ENCODE measurements at places on chromosomes 5 and 9. TPM values are rescaled to one million over a fixed set of nuclear protein-coding genes. Genes with fewer than 3 reads are reported as not detected.

GNPDA1 gene
- 67.1 TPM for total RNA-seq

SLC6A18 gene
- total RNA-seq: not detected

LAMC3 gene
- 2.6 TPM for total RNA-seq

APBA1 gene
- 0.51 TPM for total RNA-seq

BTNL3 gene
- total RNA-seq: not detected

JAKMIP2 gene
- total RNA-seq: not detected

ENTPD2 gene
- total RNA-seq: 0.91 TPM

BSPRY gene
- 0.03 TPM for total RNA-seq

PCDHA12 gene
- total RNA-seq: 2.6 TPM

SLC27A6 gene
- not detected for total RNA-seq

PCDHB5 gene
- 1.8 TPM for total RNA-seq

CDX1 gene
- total RNA-seq: not detected

CNTLN gene
- 7.0 TPM for total RNA-seq

MEIKIN gene
- not detected for total RNA-seq

MAMDC2 gene
- total RNA-seq: 0.40 TPM

TRIM7 gene
- total RNA-seq: 29.4 TPM

GABRA1 gene
- not detected for total RNA-seq

ZNF462 gene
- 5.6 TPM for total RNA-seq

ASPN gene
- total RNA-seq: not detected

GPSM1 gene
- total RNA-seq: 13.6 TPM

PCDHGB3 gene
- 0.28 TPM for total RNA-seq

HARS2 gene
- total RNA-seq: 36.6 TPM

SPATA31C1 gene
- not detected for total RNA-seq

CCDC192 gene
- total RNA-seq: not detected
